ENCODE measurements at places on chromosomes 12 and 14. TPM values are rescaled to one million over a fixed set of nuclear protein-coding genes. Genes with fewer than 3 reads are reported as not detected.

GRCh38 chr14:34175574-34175973 lies 224.7 kb upstream of the EGLN3 start:
- DNase-seq = no peak

GRCh38 chr14:64562436-64562835 lies 12.7 kb downstream of the PPP1R36 start:
- no peak for DNase-seq

DNA sequence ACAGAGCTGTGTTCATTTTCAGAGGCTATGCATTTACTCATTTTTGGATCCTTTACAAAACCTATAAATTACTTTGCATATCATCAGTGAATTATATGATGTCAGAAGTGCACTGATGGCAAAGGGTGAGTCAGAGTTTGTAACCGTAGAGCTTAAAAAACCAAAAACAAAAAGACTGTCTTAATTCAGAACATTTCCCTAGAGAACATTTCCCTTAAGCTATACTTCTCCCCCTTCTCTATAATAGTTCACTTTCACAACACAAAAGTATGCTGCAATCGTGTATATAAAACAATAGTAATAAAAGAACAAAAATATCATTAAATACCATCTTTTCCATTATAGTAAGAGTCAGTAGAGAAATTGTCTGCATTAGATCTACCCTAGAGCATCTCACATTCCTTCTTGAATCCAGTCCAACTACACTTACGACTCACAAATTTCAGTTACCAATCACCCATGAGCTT lies 934.9 kb downstream of the LRFN5 start:
- no peak for DNase-seq

GRCh38 chr12:124556896-124557501 lies 10.4 kb downstream of the NCOR2 start:
- DNase-seq = no peak

- no peak for DNase-seq
Observed at GRCh38 chr14:77529213-77529612, 30.6 kb upstream of the ISM2 start.

GRCh38 chr12:61564466-61564865 lies 695.7 kb upstream of the USP15 start:
- DNase-seq = no peak

DNA sequence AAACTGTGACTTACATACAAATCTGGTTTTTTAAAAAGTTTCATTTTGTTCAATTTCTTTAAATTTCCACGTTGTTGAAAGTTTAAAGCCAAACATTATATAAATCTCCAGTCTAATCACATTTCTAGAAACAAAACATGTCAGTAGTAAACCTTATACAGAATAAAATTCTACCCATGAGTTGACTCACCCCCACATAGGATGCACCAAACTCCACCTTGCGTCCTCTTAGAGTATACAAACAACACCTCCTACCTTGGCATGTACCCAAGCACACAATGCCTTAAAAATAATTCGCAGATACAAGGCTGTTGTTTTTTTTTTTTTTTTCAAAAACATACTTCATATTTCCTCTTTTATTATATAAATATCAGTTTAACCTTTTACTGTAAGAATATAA lies 3.3 kb downstream of the FBXL14 start:
- DNase-seq = no peak

- no peak for DNase-seq
Observed at GRCh38 chr14:89681086-89682018, 264.3 kb upstream of the FOXN3 start.

- DNase-seq = peak; percentile 53
Observed at GRCh38 chr14:72516936-72517700, 376.8 kb downstream of the DPF3 start.

DNA sequence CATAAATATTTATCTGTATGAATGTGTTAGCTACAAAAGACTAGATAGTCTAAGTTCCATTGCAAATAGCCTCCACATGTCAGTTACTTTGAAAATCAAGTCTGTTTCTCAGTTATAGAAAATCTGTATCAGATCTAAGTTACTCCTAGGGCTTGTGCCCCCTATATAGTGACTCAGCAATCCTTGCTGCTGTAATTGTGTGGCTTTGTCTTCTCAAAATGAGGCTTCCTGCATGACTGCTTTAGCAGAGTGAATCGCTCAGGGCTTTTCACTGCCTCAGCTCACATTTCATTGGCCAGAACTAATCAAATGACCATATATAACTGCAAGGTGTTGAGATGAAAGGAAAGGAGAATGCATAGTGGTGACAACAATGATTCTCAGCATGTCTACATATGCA lies 552.2 kb upstream of the STXBP6 start:
- DNase-seq = no peak

GRCh38 chr12:53803703-53804102 lies 51.9 kb upstream of the CISTR start:
- no peak for DNase-seq

DNA sequence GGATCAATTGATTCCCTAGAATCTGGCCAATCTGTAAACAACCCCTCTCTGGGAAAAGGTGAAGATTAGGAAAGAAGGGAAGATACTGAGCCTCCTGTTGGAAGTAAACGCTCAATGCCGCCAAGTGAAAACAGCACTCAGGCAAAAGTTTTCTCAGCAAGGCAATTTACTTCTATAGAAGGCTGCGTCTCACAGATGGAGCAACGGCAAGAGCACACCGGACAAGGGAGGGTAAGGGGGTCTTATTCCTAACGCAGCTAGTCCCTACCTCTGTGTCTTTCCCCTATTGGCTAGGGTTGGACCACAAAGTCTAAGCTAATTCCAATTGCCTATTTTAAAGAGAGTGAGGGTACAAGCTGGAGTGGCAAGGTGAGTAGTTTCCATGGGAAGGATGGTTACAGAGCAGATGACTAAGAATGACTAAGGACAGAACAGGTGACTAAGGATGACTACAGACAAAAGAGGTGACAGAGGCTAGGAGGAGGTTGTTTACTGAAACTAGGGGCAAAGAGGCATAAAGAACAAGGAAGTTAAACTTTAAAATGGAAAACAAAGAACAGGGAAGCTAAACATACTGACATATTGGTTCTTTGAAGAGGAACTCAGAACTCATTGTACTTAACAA lies 5.6 kb upstream of the TTC9 start:
- DNase-seq = peak; percentile 73

GRCh38 chr12:71191509-71192196 lies 33.9 kb upstream of the TSPAN8 start:
- DNase-seq = no peak

GRCh38 chr14:99192028-99192621 lies 79.9 kb downstream of the BCL11B start:
- DNase-seq = peak; percentile 19

GRCh38 chr12:93682846-93683261 lies 5.7 kb downstream of the CRADD start:
- DNase-seq = no peak

DNA sequence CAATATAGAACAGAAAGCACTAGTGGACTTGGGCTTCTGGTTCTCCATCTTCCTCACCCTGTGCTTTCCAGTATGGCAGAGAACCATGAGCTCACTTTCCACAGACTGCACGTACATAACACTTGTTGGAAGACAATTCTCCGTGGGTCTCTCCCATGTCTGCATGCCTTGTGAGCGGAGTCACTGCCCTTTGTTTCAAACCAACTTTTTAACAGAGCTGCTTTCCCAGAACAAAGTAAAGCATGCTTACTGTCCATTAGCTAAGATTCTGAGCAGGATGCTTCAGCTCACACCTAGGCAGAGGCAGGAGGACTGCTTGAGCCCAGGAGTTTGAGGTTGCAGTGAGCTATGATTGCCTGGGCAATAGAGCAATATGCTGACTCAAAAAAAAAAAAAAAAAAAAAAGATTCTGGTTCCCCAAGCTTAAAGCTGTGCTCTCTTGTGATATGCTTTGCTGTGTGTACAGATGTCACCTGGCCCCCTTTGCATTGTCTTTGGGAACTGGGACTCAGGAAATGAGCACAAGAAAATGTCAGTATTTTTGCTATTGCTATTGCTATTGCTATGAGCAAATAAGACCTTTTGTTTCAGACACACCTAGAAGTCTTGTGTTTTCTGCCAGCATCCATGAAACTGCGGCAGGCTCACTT lies 54.6 kb upstream of the PTGR2 start:
- DNase-seq = no peak

GRCh38 chr12:89575374-89575773 lies 49.5 kb upstream of the POC1B start:
- no peak for DNase-seq

GRCh38 chr12:32197421-32197820 lies 90.8 kb downstream of the BICD1 start:
- no peak for DNase-seq

- DNase-seq = no peak
Observed at GRCh38 chr14:93059260-93059659, 56.5 kb downstream of the ITPK1 start.

The NRIP2 gene
- not detected for total RNA-seq

The SERPINA9 gene
- total RNA-seq = not detected

The SLCO1B1 gene
- not detected for total RNA-seq

The RPL10L gene
- total RNA-seq = not detected

The VDR gene
- 0.14 TPM for total RNA-seq

The RNASE3 gene
- not detected for total RNA-seq

The FOXM1 gene
- 30.1 TPM for total RNA-seq

The C12orf54 gene
- total RNA-seq = not detected

The KCNC2 gene
- not detected for total RNA-seq

The PTPN6 gene
- total RNA-seq = 30.2 TPM
